ENCODE measurements at places on chromosomes 6 and 20. TPM values are rescaled to one million over a fixed set of nuclear protein-coding genes. Genes with fewer than 3 reads are reported as not detected.

DNA sequence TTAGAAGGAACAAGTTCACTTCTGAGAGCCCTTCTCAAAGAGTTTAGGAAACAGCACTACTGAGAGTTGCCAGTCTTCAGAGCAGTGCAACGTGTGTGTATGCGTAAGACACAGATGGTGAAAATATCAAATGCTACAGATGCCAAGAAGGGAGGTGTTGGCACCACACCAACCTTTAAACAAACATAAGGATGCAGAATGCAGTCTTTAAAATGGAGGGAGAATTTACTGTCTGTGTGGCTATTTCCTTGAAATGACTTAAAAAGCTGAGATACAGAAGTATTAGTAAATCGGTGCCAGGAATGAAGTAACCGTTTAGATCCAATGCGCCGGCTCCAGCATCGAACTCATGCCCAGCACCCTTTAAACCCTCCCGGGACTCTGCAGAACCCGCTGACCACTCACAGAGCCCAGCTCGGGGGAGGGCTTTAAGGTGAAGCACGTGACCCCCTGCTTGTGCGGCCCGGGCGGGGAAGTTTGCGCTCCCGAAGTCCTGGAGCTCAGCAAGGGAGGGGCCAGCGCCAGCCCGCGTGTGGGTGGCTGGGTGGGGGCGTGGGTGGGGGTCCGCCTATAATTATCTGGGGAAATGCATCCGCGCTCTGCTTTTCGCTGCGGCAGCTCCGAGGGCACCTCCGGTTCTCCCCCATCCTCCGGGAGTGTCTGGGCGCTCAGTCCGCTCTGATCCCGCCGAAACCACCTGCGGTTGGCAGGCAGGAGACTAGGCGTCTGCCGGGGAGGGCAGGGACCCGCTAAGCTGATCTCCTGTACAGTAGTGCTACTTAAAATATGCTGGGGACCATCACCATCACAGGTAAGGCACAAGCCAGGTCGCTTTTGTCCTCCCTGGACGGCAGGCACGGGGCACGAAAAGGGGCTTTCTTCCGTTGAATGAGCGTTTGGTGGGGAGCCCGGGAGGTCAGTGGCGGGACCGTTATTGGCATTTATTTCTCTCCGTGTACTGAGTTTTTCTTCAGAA lies 66.0 kb downstream of the ZBTB2 start:
- peak; percentile 3 for DNase-seq

GRCh38 chr6:47419621-47420020 lies 58.0 kb upstream of the CD2AP start:
- DNase-seq: no peak

Gene VPS16
- 50.6 TPM for total RNA-seq

Gene CNR1
- total RNA-seq: 8.4 TPM

GRCh38 chr6:132028029-132028428 lies 76.9 kb upstream of the CCN2 start:
- DNase-seq: no peak

Gene FRMD1
- not detected for total RNA-seq

DNA sequence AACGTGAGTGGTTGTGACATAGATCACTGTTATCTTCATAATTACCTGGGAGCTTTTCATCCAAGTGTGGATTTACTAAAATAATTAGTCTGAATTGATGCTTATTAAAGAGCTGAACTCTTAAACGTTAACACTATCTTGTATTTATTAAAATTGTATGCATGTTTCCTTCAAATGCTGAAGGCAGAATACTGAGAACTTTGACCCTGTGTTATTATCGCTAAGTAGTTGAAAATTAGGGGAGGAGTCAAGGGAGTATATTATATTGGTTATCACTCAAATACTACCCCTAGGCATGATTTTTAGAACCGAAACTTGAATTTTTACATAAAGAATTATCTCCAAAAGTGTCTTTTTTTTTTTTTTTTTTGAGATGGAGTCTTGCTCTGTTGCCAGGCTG lies 5.8 kb downstream of the VAPB start:
- no peak for DNase-seq

Gene OR2B6
- total RNA-seq: not detected

DNA sequence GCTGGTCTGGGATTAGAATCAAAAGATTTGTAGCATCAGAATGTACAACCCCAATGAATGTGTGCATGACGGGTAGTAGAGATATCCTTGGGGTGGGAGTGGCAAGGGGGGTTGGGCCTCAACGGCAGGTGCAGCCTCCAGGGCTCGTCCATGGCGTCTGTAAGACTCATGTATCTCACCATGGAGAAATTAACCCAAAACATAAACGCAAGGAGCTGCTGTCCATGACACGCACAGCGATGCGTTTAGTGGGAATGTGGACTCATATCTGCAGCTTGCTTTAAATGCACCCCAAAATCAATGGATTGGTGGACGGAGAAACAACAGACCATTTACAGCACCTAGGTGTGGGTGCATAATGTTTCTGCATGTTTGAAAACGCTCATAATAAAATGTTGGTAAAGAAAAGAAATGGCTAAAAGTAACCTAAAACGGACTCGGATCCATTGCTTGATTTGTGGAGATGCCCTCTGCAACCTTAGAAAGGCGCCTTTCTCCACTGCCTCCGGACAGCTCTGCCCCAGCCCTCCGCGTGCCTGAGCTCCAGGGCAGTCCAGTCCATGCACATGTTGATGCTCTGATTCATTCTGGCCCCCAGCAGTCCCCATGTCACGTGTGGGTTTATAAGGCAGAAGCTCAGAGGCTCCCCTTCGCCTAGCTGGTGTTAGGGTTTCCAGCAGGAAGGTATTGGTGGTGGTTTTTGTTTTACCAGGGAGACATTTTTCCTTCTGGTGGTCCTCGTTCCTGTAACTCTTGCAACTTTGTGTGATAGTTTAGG lies 24.5 kb downstream of the PYGB start:
- DNase-seq: no peak

DNA sequence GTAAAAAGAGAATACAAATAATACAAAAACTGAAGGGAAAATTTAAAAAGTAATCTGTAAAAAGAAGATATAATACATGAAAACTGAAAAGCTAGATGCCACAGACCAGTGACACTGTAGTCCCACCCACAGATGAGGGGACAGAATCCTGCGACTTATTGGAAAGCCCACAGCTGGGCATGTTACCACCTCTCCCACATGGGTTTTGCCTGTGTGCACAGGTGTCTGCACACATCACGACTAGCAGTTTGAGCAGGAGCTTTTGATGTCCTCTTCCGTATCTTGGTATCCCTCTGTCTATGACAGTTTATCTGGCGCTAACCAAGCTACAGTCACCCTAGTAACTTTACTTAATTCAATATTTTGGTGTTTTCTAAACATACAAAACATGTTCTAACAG lies 291.1 kb upstream of the EXOC2 start:
- no peak for DNase-seq

DNA sequence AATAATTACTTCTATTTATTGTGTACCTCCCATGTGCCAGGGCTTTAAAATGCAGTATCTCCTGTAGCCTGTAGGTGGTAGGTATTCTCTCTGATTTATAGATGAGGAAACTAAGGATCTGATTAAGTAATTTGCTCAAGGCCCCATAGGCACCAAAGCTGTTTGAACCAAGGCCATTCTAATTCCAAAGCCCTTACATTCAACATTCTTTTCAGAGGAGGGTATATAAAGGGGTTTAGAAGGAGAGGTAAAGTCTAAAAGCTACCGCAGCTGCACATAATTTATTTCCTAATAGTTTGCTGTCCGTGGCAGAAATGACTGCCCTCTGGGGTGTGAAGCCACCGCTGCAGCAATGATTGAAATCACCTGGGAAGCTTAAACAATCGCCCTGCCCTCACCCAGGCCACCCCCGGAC lies 95.0 kb upstream of the FAM8A1 start:
- no peak for DNase-seq

DNA sequence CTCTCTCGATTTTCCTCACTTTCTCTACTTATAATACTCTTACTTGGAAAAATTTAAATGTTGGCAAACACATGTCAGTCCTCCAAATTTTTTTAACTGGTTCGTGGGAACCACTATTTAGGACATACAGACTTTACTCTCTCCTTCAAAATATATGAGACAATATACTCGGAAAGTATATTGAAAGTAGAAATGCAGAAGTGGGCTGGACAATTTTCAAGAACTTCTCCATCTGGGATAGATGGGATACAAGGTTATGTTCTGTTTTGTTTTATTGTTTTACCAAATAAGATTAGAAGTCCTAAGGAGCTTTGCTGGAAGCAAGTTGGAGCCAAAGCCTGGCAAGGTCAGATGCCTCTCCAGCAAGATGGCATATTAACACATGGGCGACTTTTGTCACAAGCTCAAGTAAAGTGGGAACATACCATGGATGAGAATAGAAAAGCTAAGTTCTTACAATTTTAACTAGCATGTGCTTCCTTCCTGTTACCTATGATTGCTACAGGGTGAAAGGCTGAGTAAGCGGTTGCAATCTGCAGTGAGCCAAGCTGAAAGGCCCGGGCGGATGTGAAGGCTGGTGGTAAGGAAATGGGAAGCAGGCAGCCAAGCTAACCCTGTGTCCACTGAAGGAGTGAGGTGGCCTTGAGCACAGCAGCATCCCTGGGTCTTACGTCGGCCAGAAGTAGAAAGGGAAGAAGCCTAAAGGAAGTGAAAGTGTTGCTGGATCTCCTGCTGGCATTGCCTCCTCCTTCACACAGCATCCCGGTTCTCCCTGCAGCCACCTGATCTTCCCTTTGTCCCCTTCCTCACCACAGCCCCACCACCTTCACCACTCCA lies 7.1 kb downstream of the MAP3K5 start:
- DNase-seq: no peak

GRCh38 chr6:71336901-71337300 lies 48.3 kb downstream of the OGFRL1 start:
- no peak for DNase-seq

DNA sequence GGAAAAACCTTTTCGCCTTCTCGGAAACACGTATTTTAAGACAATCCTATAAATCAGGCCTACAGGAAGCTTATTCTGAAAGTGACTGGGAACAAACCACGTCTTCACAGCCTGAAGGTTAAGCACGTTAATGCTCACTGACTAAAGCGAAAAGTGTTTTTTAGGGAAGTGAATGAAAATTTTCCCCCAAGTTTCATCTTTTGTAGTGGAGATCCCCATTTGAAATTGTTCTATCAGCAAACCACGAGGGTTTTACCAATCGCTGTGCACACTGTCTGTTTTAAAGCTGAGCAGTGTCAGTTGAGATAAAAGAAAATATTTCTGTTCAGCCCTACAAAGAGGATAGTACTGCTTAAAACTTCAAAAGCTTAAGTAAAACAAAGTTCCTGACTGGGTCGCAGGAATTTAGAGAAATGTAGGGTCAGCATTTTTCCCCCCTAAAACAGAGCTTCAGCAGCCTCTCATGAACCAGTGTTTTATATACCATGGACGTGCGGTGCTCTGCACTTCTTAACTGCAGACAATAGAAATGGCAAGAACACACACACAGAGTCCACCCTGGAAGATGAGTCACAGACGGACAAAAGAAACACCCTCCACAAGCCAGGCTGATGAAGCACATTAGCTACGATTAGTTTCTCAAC lies 34.9 kb downstream of the SLC22A23 start:
- DNase-seq: no peak

- no peak for DNase-seq
These were observed 229.0 kb downstream of the ZNF217 start for GRCh38 chr20:53364646-53365045.

- DNase-seq: no peak
These were observed 135.9 kb downstream of the JPH2 start for GRCh38 chr20:44050925-44051660.

Gene SNAP91
- total RNA-seq: 8.7 TPM

GRCh38 chr6:35234901-35235300 lies 21.1 kb downstream of the SCUBE3 start:
- no peak for DNase-seq

DNA sequence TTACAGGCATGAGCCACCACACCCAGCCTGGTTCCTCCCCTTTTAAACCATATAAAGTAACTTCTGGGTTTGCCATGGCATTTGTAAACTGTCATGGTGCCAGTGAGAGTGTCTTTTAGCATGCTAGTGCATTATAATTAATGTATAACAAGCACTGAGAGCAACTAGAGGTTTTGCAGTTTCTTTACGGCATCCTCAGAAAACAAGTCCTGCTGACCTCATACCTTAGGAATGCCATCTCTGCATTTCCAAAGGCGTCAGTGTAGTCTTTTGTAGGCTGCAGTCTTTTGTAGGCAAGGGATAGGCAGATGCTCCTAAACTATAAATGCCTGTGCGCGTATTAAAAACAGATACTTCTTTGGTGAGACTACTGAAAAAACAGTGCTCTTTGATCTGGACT lies 75.0 kb upstream of the EZR start:
- no peak for DNase-seq

Gene PSMG4
- total RNA-seq: 27.9 TPM

DNA sequence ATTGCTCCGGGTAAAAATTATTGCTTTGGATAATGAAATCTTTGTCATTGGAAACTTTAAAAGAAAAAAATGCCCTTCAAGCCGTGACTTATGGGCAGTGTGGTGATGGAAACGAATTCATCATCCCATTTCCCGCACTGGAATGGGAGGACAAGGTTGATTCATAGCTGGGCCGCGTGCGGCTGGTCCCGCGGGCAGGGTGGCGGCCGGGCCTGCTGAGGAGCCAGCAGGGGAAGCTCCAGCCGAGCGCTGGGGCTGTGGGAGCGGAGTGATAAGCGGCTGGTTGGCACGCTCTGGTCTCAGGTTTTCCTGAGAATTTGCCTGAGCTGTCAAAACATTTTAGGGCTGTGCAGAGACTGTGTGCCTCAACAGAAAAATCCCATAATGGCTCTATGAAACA lies 351.7 kb downstream of the CDC5L start:
- no peak for DNase-seq

- no peak for DNase-seq
These were observed 839.5 kb downstream of the FRK start for GRCh38 chr6:115221198-115221597.

Gene BPIFB6
- not detected for total RNA-seq

GRCh38 chr20:22455259-22455658 lies 129.1 kb downstream of the FOXA2 start:
- DNase-seq: no peak

Gene MICB
- not detected for total RNA-seq

DNA sequence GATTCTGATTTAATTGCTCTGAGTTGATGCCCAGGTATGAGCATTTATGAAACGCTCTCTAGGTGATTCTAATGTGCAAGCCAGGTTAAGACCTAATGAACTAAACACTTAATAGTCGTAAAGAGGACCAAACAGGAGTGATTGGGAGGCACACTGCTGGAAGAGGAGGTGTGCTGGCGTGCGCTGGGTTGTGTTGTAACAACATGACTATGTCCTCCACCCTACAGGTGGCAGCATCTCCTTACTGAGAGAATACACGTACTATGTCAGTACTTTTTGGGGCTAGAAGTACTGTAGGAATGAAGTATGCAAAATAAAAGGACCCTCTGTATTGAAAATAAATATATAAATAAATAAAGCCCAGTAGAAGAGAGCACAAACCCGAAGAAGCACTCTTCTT lies 11.9 kb downstream of the C6orf89 start:
- no peak for DNase-seq

Gene WFDC13
- not detected for total RNA-seq

Gene MCCD1
- not detected for total RNA-seq

Gene IL17A
- total RNA-seq: not detected

All from neural crest cell (in vitro differentiated cells).